HL-60 (cell line): ENCODE measurements at places on chromosomes 3 and 15.

DNA sequence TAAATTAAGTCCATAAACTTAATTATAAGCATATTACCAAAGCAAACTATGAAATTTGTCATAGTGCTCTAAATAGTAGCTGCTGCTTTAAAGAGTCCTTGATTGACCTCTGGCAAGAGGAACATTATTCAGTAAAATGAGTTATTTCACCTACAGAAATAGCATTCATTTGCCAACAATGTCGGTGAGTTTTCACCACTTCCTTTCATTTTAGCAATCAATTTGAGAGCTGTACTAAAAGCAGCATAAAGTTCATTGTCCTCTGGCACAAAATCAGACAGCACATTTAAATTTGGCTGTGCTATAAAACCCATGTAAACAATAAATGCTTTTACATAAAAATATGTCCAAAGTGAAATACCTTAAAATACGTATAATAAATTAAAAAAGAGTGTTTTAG is 1515.7 kb downstream of the SI start:
- DNase-seq, result no peak

- DNase-seq, result no peak
These were observed 584 bp upstream of the XCR1 start for GRCh38 chr3:46027736-46028397.

- DNase-seq, result no peak
These were observed 27.9 kb upstream of the MUC20 start for GRCh38 chr3:195692781-195693427.

DNA sequence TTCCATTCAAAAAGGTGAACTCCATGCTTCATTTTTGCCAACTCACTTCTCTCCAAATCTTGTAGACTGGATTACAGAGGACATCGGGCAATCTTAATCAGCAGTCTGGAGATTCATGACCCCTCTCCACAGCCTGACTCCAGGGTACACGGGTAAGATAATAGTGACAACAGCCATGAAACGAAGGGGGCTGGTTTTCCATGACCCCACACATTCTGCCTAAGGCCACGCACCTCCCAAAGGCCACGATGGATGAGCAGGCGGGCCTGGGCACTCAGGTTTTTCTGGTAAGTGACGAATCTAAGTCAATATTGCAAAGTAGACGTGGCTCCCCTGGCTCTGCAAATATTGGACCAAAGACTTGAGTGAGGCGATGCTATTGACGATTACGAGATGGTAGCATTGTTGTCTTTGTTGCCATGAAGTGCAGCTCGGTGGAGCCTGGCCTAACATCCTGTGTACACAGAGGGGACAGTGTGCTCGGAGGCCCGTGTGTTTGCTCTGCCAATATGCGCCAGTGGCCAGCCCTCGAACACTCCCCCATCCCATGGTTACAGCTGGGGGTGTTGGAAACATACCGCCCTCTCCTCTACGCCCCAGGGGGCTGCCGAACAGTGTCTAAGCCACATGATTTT is 119.1 kb downstream of the OPA1 start:
- DNase-seq, result no peak

GRCh38 chr15:43518197-43518761 is 871 bp downstream of the MAP1A start:
- peak; percentile 12 for DNase-seq

- DNase-seq, result no peak
These were observed 78.3 kb downstream of the FMN1 start for GRCh38 chr15:33116198-33116597.

DNA sequence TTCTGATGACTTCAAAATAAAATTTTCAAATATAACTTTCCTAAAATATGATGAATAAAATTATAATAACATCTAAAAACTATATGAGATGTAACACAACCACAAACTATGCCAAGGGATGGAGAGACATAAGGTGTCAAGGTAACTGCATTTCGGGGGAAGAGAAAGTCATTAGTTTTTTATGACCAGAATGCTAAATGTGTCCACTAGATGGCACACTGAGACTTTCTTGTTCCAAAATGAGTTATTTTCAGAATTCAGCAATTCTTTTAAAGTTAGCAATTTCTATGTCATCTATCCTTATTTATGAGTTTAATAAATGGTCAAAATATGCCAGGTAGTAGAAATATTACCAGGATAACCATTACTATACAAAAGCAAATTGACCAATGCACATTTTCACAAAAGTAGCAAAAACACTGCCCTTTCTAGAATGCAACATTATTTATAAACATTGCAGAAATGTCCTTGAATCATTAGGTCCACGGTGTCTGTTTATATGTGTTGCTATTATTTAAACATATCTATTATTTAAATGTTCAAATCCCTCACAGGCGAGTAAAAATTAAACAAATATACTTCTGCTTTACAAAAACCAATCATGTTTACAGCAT is 374.2 kb downstream of the PLCL2 start:
- peak; percentile 7 for DNase-seq

DNA sequence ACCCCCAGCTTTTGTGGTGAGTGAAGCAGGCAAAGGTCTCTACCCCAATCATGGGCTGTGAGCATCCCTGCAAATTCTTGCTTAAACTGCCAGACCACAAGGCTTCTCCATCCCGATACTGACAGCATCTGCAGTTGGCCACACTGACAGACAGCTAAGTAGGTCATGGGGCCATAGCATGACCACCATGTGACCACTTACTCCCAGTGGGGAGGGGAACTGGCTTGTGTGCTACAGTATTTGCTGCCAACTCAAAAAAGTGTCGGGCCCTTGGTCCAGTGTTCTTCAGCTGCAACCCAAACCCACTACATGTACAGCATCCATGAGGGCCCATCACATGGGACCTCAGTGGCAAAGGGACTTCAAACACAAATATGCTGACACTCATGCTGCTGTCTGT is 103.4 kb downstream of the SEC22A start:
- no peak for DNase-seq

DNA sequence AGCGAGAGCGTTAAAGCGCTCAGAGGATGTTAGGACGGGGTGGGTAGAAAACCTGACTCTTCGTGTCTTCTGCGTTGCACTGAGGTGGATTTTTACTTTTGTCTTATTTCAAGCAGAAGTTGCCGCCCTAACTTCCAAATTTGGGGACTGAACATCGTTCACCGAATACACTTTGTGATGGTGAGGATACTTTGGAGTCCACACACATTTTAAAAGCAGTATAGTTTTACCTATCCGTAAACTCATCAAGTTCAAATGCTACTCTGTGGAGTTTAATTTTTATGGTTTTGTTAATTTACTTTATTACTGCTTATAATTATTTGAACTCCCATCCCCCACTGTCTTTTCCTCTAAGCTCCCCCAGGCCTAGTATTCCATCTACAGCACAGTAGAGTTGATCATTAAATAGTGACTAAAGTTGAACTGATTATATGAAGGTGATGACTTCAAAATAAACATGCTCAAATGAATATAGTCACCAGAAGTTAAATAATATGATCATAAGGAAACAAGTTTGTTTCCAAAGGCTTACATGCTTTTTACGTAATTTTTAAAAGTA is 617 bp upstream of the EOGT start:
- DNase-seq, result no peak

- DNase-seq, result no peak
These were observed 20.8 kb downstream of the SELENOT start for GRCh38 chr3:150623945-150624344.

GRCh38 chr15:89170364-89170763 is 51.0 kb downstream of the RLBP1 start:
- DNase-seq, result no peak

DNA sequence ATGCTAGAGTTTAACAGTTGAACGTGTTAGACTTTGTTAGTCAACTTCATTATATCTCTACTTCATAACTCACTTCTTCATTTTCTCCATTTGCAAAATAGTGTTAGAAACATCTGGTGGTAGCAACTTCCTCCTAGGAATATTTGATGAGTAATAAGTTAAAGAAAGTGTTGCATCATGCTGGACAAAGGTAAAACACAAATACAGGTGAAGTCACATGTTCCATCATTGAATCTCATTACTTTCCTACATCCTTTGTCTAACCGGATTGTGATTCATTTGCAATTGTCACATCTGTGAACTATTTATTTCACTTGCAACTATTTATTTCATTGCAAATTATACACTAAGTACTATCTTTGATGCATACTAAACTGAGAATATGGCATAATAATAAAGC is 186.5 kb downstream of the TUSC7 start:
- DNase-seq, result no peak

- DNase-seq, result peak; percentile 60
These were observed 4.8 kb upstream of the CCDC174 start for GRCh38 chr3:14646589-14647413.

DNA sequence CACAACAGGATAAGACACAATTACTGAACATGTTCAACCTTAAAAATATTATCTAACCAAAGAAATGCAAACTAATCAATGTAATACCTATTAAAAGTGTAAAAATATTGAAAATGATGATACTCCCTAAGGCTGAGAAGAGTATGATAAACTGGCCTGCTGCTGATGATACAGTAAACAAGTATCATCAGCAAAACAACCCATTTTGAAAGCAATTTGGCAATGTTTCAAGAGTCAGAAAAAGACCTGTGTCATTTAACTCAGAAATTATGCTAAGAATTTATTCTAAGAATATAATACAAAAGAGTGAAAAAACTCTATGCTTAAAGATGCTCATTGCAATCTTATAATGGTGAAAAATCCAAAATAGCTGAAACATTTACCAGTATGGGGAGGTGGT is 22.1 kb downstream of the CCDC191 start:
- no peak for DNase-seq

- no peak for DNase-seq
These were observed 54.6 kb downstream of the UMPS start for GRCh38 chr3:124784686-124785382.

- no peak for DNase-seq
These were observed 105.0 kb downstream of the FHIT start for GRCh38 chr3:61146010-61146890.

DNA sequence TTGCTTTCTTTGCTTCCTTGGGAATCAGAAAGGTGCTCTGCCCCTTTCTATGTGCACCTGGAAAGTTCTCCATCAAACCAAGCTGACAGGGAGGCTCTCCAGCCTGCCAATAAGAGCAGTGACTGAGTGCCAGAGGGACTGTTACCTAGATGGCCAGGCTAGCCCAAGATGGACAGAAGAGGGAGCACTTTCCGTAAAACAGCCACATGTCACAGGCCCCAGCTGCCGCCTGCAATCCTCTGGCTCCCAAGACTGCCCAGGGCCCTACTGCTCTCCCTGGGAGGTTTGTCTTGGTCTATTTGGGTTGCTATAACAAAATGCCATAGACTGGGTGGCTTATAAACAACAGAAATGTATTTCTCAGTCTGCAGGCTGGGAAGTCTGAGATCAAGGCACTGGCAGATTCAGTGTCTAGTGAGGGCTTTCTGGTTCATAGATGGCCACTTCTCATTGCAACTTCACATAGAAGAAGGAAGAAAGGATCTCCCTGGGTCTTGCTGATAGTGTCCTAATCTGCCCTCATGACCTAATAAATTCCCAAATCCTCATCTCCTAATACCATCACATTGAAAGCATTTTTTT is 72.3 kb downstream of the TAMM41 start:
- DNase-seq, result no peak

- no peak for DNase-seq
These were observed 74.7 kb downstream of the ZNF148 start for GRCh38 chr3:125300416-125300815.

GRCh38 chr3:184748219-184749135 is 36.6 kb upstream of the MAGEF1 start:
- no peak for DNase-seq

GRCh38 chr3:125990253-125990970 is 21.4 kb downstream of the ROPN1B start:
- DNase-seq, result peak; percentile 71

DNA sequence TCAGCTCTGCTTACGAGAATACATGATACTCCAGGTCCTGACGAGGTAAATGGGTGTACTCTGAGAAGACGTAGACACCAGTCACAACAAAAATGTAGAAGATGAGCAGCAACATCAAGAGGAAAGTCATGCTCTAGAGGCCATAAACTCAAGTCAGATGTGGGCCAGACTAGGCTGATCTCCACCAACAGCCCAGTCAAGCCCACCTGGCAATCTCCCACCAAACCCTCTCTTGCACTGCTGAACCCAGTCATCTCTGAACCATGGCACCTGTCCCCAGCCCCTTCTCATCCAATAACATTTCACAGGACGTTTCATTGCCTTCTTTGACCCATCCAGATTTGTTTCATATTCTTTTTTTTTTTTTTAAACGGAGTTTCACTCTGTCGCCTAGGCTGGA is 10.8 kb upstream of the PDIA3 start:
- DNase-seq, result no peak

DNA sequence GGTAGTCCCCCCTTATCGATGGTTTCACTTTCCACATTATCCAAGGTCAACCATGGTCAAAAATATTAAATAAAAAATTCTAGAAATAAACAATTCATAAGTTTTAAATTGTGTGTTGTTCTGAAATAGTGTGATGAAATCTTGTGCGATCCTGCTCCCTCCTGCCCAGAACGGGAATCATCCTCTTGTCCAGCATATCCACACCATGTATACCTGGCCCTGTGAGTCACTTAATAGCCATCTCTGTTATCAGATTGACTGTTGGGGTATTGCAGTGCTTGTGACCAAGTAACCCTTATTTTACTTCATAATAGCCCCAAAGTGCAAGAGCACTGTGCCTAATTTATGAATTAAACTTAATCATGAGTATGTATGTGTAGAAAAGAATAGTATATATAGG is 19.1 kb downstream of the FAM81A start:
- DNase-seq, result no peak

DNA sequence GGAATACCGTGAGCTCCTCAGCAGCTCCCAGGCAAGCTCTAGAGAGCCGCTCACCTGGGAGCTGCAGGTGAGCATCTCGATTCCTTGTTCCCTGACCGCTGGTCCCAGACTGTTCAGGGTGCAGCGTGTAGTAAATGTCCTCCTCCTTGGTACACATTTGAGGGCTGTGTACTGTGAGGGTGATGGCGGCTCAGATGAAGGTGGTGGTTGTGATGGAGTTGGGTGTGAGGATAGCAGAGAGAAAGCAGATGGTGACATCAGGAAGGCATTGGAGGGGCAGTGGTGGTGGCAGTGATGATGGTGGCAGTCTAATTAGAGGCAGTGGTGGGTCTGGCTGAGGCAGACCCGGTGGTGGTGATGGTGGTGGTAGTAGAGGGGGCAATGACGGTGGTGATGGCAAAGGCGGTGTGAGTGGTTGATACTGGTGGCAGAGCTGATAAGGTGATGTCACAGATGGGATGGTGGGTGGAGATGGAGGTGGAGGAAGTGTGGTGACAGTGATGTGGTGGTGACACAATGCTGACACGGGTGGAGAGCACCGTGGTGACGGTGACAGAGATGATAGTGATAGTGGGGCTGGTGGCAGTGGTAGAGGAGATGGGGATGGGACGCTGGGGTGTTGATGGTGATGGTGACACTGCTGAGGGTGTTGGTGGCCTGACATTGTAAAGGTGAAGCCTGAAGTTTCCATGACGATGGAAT is at the start of gene DNAJB8:
DNAJB8 (minus strand) TSS at position 51 of the 702 bp plus-strand sequence. CDS start 3,645 bp downstream, outside the sequence.
- no peak for DNase-seq

GRCh38 chr15:59918994-59919951 is 84.8 kb upstream of the FOXB1 start:
- DNase-seq, result no peak
